ENCODE measurements at places on chromosomes 12 and 14.

DNA sequence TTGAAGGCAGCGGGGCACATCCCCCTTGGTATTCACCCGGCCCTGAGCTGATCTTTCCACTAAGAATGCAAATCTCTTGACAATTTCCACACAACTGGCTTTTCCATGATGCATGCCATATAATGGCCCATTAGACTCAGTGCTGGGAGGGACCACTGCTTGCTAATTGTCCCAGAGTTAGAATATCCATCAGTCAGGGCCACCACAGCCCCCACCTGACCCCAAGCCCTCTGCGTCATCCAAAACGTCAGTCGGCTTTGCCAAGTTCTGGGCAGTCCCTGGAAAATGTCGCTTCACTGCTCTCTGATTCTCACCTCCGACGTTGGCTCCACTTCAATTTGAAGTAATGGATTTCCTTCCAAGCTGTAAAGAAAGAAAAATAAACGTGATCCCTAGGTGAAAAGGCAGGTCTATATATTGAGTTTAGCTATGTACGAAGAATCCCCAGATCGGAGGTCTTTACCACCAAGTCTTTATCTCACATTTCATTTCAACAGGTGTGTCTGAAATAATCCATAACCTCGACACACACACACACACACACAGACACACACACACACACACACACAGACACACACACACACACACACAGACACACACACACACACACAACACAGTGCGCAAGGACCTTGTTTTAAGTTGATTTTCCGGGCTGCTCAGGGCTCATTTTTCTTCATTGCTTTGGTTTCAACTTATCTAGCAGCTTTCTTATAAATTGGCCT lies 165.5 kb upstream of the NOS1 start:
- no peak for DNase-seq

DNA sequence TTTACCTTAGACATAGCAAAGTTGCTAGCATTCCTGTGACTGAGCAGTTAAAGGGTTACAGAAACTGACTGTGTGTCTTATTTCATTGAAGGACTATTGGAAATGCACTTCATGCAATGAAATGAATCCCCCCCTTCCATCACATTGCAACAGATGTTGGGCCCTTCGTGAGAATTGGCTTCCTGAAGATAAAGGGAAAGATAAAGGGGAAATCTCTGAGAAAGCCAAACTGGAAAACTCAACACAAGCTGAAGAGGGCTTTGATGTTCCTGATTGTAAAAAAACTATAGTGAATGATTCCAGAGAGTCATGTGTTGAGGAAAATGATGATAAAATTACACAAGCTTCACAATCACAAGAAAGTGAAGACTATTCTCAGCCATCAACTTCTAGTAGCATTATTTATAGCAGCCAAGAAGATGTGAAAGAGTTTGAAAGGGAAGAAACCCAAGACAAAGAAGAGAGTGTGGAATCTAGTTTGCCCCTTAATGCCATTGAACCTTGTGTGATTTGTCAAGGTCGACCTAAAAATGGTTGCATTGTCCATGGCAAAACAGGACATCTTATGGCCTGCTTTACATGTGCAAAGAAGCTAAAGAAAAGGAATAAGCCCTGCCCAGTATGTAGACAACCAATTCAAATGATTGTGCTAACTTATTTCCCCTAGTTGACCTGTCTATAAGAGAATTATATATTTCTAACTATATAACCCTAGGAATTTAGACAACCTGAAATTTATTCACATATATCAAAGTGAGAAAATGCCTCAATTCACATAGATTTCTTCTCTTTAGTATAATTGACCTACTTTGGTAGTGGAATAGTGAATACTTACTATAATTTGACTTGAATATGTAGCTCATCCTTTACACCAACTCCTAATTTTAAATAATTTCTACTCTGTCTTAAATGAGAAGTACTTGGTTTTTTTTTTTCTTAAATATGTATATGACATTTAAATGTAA lies 31.5 kb downstream of the MDM2 start:
- DNase-seq: no peak

DNA sequence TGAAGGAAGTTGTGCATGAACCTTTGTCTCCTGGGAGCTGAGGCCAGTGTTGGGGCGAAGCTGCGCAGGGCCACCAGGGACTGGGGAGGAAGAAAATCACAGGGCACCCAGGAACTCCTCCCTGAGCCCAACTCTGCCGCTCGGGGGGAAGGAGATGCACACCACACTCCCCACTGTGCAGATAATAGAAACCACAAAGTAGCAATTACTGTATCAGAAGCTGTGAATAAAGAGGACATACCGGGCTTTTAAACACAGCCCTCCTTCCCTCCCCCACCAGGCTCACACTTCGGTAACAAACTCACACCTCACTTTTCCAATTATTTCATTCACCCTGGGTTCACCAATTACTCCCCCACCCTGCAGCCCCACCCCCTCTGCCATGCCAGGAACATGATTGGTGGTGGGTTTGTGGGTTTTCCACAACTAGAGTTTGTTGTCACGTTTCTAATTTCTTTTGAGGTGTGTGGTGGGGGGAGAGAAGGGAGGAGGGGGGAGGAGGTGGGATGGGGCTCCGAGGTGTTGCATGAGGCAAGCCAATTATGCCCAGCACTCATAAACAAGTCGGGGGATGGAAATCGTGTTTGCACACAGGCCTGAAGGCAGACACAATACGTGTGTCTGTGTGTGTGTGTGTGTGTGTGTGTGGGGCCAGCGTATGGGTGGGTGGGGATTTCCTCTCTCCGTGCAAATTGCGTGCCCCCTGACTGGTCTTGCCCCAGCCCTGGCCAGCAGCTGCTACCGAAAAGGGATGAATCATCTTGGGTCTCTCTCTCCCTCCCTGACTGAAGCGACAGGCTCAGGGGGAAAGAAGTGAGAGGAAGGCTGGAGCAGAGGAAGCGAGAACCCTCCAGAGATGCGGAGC lies 103.3 kb downstream of the RBM19 start:
- no peak for DNase-seq

- DNase-seq: no peak
These were observed 36.3 kb downstream of the RIN3 start for GRCh38 chr14:92549859-92550230.

- no peak for DNase-seq
These were observed 209.6 kb upstream of the KRR1 start for GRCh38 chr12:75720812-75721641.

GRCh38 chr14:93939304-93940229 lies 12.4 kb downstream of the FAM181A start:
- DNase-seq: peak; percentile 85

- DNase-seq: no peak
These were observed 8.8 kb downstream of the BCL7A start for GRCh38 chr12:122030424-122031035.

DNA sequence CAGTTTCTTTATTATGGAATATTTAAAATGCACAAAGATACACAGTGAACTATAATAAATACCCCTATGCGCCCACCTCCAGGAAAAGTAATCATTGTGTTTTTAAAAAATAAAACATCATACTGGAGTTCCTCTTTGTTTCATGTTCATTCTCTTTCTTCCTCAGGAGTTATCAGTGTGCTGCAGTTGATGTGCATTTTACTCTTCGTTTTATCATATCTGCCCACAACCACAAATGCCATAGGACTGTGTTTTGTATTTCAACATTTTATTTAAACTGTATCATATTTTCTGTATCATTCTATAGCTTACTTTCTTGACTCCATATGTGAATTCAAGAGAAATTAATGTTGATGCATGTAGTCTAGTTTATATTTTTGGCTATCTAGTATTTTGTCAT lies 53.9 kb downstream of the TSHR start:
- no peak for DNase-seq

DNA sequence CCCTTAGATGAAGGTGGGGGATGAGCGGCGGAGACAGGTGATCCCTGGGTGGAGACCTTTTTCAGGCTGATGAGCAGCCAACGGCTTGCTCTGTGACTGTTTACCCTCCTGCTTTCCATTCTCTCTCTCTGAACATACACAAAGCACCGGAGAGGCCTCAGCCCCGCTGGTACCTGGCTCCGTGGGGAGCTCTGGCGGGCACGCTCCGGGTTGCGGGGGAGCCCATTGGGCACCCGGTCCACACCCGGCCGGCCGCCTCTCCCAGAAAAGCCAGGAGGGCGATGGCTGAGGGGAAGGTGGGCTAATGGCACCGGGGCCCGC lies 545 bp downstream of the SMARCC2 start:
- DNase-seq: no peak

- no peak for DNase-seq
These were observed 808.7 kb downstream of the NRXN3 start for GRCh38 chr14:78978896-78979295.

GRCh38 chr12:115264605-115265004 lies 580.6 kb upstream of the TBX3 start:
- no peak for DNase-seq

DNA sequence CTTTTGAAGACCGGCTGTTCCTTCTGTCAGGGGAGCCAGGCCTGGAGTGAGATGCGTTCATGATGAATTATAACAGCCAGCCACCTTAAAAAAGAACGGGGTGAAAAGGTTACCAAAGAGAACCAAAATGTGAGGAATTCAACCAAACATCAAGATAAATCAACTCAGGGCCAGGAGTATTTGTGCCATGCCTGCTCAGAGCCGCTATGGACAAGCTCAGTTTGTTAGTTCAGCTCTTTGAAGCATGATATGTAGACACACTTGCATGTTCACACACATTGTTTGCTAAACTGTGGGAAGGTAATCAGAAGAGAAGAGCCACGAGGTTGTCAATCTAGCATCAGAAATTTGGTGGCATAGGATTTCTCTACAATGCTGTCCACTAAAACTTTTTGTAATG lies 367.4 kb upstream of the TBX3 start:
- no peak for DNase-seq

DNA sequence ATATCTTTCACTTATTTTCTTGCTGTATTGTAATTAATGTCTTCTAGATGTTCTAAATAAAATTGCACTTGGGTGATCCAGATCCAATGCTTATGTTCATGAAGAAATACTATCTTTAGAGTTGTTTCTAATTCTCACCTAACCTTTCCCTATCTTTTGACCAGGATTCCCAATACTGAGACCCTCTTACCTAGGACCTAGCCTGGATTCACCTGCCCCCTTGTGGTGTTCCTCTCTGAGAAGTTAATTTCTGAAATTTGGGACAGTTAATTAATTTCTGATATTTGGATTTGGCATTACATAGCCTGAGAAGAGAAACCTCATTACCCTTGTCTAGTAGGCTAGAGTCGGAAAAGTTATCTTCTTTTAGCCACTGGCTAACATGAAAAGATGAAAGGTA lies 29.5 kb downstream of the FOXA1 start:
- DNase-seq: no peak

DNA sequence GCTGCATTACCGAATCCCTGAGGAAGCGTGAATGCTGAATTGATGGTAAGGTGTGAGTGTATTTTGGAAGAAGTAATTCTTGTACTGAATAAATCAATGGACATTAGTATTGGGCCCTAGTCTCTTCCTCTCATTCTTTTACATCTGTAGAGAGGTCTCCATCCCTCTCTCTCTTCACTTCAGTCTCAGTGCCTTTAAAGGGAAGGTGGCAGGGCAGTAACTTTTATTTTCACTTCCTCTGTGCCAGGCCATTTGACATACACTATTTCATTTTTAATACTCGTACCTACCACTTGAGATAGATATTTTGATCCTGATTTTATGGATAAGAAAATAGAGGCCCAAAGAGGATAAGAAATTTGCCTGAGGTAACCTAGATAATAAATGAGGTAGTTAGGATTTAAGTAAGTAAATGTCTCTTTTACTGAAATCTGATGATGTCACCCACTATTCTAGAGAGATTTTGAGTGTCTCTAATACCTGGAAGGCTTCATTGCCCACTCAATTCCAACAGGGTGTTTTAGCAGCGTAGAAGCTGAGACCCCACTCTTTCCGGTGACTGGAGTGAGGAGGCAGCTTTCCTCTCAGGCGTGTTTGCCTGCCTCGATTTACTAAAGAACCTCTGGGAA lies 177.9 kb upstream of the PRICKLE1 start:
- no peak for DNase-seq

GRCh38 chr12:3897371-3897971 lies 24.3 kb upstream of the PARP11 start:
- DNase-seq: no peak

- no peak for DNase-seq
These were observed 5.5 kb downstream of the ASIC1 start for GRCh38 chr12:50062728-50063460.

- no peak for DNase-seq
These were observed 35.4 kb upstream of the LTA4H start for GRCh38 chr12:96070670-96071279.

DNA sequence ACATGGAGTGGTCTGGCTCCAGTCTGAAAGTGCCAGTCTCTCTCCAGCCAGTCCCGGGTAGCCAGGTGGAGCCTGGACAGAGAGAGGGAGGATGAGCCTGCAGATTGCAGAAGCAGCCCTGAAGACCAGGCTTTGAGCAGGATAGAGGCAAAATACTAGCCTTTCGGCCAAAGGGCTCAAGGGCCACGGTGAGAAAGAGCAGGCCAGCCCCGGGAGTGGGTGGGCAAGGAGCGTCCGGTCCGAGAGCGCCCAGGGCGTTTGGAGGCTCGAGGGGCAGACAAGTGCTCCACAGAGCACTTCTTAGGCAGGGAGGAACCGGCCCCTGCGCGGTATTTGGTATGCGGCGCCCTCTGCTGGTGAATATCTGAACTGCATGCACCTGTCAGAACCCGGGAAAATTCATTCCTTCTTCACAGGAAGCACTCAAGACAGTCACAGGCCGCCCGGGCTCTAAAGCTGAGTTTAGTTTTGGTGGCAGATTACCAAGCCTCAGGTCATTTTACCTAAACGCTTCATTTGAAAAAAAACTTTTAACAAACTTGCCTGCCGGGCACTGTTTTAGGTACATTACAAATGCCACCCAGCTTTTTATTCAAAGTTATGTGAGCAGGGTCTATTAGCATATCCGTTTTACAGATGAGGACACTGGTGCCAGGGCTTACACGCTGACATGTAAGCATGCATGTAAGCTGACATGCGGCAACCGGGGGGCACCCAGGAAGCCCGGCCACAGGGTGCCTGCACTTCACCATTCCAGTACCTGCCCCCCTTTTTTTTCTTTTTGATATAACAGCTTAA lies 21.0 kb upstream of the PSMC1 start:
- DNase-seq: peak; percentile 43

- DNase-seq: no peak
These were observed 226.6 kb upstream of the TMTC1 start for GRCh38 chr12:30010071-30011052.

DNA sequence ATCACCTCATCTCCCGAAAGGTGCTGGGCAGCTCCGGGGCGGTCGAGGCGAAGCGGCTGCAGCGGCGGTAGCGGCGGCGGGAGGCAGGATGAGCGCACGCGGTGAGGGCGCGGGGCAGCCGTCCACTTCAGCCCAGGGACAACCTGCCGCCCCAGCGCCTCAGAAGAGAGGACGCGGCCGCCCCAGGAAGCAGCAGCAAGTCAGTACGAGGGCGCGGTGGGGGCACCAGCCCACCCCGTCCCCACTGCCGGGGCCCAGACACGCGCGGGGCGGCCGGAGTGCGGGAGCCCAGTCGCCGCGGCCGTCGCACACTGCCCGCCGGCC lies 862 bp downstream of the HMGA2 start:
- no peak for DNase-seq

- no peak for DNase-seq
These were observed 116.5 kb downstream of the DYRK2 start for GRCh38 chr12:67764946-67765619.

- no peak for DNase-seq
These were observed 105.3 kb downstream of the SLC6A15 start for GRCh38 chr12:84807249-84807648.
